ENCODE measurements at places on chromosomes 4 and X.

- no peak for DNase-seq
These were observed 4.7 kb upstream of the FATE1 start for GRCh38 chrX:151711154-151711553.

- no peak for DNase-seq
These were observed 19.6 kb downstream of the CD40LG start for GRCh38 chrX:136667446-136668168.

GRCh38 chrX:15418707-15419181, 34.5 kb upstream of the VEGFD start:
- no peak for DNase-seq

DNA sequence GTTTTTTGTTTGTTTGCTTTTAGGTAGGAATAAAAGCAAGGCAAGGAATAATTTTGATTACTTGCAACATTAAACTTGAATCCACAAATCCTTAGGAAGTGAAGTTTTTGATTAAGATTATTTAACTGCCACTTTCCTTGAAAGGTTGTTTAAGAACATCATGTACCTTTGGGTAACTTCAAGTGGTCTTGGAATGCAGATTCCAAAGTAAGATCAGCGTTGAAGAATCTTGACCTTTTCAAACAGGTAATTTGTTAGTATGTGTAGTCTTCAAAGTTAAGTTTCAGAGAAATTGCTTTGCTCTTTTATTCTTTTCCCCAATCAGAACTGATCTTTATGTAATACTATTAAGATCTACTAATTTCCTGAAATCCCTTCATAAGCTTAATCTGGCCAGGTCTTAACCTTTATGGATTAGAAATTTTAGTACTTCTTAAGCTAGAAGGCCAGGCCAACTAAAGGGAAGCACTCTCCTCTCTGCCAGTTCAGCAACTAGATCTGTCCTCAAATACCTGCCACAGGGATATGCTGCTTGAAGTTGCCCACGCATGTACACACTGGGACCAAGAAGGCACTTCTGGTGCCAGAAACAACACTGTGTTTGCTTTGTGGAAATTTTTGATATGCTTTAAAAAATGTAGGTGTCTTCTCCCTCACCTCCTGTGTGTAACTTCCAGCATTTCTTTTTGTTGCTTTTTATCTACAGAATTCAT, 7.4 kb downstream of the NPNT start:
- no peak for DNase-seq

GRCh38 chr4:110005461-110006056, 92.9 kb downstream of the EGF start:
- DNase-seq, result peak; percentile 54

GRCh38 chr4:99807666-99808065, 9.0 kb upstream of the DAPP1 start:
- no peak for DNase-seq

DNA sequence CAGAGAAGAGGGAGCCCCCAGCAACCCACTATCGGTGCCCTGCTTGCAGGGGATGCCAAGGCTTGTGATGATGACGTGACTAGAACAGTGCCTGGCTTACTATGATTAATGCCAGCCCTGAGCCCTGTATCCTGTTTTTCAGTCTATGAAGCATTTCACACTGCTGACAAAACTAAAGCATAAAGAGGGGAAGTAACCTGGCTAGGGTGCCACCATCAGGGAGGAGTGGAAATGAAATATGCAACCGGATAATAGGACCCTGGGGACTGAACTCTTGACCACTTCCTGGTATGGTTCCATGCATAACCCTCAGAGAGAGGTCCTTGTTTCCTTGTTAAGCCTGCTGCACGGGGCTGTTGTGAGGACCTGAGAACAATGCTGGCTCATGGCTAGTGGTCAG, 50.3 kb downstream of the MED28 start:
- DNase-seq, result no peak

DNA sequence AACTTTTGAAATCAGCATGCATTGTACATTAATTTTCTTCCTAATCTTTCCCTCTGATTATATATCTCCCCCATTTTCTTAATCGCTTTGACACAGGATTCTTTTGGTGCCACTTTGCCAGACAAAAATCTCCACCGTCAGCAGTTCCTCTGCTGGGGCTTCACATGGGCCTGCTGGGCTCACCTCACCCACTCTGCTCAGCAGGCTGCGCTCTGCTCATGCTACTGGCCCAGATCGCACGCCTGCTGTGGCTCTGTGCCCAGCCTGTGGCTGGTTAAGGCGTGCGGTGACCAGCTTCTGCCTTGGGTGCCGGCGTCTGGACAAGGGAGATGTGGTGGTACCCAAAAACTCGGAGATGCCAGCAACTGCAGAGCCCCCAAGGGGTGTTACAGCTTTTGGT, 31.1 kb downstream of the UCHL1 start:
- DNase-seq, result no peak

DNA sequence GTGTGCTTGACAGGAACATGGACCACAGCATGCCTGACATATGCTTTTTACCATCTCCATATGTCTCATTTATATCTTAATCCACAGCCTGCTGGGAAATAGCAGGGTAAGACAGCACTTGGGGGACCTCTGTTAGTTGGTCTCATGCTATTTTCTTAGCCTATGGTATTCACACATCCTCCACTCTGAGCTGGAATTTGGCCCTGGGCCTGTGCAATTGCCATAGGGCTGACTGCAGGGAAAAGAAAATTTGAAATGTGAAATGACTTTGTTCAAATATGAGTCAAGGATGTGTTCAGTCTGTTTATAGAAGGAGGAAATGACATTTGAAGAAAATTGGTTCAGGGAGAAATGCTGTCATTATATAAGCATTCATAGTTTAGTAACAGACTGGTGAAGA, 9.6 kb upstream of the MAP7D3 start:
- no peak for DNase-seq

DNA sequence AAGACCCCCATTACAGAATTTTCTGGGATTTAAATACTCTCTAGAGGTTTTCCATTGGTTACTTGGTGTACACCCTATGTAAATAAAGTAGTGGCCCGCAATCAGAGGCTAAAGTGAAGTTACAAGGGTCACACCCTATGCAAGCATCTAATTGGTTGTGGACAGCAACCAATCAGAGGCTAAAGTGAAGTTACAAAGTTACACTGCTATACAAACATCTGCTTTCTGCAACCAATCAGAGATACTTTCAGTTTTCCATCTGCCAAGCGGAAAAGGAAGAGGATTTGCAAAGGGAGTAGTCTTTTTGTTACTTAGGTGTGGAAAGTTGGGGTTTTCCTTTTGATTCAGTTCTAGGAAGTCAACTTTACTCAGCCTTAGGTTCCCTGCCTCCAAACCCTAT, 2.0 kb upstream of the ATRX start:
- no peak for DNase-seq

GRCh38 chr4:78297116-78297800, 240.1 kb downstream of the FRAS1 start:
- DNase-seq, result no peak

- no peak for DNase-seq
These were observed 502.7 kb upstream of the SMIM31 start for GRCh38 chr4:164251257-164251656.

- no peak for DNase-seq
These were observed 7.8 kb downstream of the RXFP1 start for GRCh38 chr4:158529505-158529904.

- no peak for DNase-seq
These were observed 59.0 kb downstream of the CCSER1 start for GRCh38 chr4:90186229-90186628.

GRCh38 chr4:170374770-170375169, 285.0 kb upstream of the AADAT start:
- DNase-seq, result no peak
